ENCODE measurements at places on chromosomes 5 and 9.
A peak's percentile ranks its signal among the peaks of the same experiment; 100 is the strongest.

DNA sequence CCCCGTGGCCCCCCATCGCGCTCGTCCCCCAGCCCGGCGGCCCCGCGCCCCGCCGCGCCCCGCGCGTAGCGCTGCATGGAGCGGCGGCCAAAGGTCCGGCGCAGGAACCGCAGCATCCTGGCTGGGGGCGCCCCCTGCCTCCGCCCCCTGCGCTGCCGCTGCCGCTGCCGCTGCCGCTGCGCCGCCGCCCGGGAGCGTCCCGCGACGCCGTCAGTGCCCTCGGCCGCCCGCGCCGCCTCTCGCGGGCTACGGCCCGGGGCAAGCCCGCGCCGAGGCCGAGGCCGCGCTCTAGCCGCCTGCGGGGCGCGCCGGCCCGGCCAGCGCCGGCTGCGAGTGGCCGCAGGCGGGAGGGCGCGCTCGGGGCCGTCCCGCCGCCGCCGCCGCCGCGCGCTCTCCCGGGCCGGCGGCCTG, 523 bp downstream of the EPB41L4B start:
- H3K27ac ChIP-seq, result no peak overlapping the region
- DNase-seq, result no peak
- peaks cover 47% of the 10 kb centered on the region for H3K27me3 ChIP-seq
- no peak overlapping the region for H3K4me3 ChIP-seq

DNA sequence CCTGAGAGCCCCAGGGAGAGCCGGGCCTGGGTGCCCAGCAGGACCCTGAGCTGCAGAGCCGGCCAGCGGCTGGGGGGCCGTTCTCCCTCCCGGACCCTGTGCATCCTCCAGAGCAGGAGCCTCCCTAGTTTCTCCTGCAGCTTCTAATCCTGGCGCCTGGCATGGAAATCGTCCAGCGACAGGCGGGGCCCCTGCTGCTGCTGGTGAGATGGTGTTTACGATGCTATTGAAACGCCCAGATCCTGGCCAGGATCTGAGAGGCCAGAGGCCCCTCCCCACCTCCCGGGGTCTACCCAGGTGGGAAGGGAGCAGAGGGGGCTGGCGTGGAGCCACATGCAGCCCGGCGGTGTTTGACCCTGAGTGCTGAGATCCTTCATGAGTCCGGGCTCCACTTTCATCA, 38.2 kb upstream of the CEP72 start:
- no peaks in the 10 kb centered on the region for H3K36me3 ChIP-seq
- no peak overlapping the region for H3K4me3 ChIP-seq
- no peak for DNase-seq
- H3K27me3 ChIP-seq, result peaks cover 23% of the 10 kb centered on the region

DNA sequence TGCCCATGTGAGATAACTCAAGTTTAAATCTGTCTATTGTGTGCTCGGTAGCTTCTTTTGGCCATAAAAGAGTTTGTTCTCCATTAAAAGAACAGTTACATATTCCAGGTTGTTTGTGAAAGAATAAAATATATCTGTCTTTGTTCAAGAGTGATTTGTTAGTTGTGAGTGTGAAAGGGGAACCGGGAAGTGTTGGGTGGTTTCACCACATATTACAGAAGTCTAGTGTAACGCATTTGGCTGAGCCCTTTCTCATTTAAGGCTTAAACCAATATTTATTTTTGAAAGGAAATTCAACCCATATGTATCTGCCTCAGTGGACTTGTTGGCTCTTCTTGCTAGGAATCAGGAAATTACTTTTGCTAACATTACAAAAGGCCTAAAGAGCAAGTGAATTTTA, 54.1 kb upstream of the DMRTA1 start:
- peak overlapping the region; percentile 56 for H3K27ac ChIP-seq
- H3K36me3 ChIP-seq, result peaks cover 2% of the 10 kb centered on the region
- peaks cover 26% of the 10 kb centered on the region for H3K4me1 ChIP-seq
- H3K4me3 ChIP-seq, result no peak overlapping the region

DNA sequence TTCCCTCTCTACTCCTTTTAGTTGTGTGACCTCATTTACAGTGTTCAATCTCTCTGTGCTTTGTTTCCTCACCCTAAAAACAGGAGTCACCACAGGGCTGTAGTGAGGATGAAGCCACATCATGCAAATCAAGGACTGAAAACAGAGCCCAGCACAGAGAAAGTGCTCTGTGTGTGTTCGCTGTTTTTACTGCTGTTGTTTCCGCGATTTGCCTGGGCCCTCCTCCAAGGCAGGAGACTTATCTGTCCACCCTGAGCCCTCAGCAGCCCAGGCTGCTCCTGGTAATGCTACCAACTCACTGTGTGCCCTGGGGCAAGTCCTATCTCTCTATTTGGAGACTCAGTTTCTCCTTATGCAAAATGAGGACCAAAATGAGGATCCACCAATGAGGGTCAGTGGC, 87.2 kb upstream of the NEURL1B start:
- no peak overlapping the region for H3K4me3 ChIP-seq
- no peak for DNase-seq
- no peak overlapping the region for H3K27ac ChIP-seq
- H3K27me3 ChIP-seq, result peaks cover 58% of the 10 kb centered on the region

DNA sequence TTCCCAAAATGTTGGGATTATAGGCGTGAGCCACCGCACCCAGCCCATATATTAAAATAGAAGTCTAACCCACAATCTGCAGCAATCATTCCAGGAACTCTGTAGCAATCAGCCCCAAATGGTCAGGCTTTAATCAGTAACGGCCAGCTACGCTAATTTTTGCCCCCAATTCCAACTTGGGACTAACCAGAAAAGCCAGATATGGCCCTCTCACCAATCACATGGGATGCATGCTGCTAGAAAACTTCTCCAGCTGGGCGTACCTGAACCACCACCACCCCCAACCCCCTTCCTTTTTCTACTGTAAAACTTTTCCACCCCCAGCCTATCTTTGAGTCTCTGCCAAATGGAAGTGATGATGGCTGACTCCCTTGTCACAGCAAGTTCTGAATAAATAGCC, 4.1 kb downstream of the SUSD1 start:
- H3K27ac ChIP-seq, result peak overlapping the region; percentile 40
- peaks cover 9% of the 10 kb centered on the region for H3K36me3 ChIP-seq
- H3K27me3 ChIP-seq, result peaks cover 4% of the 10 kb centered on the region
- H3K4me3 ChIP-seq, result no peak overlapping the region

GRCh38 chr9:107700847-107701246, 211.3 kb upstream of the KLF4 start:
- H3K36me3 ChIP-seq, result no peaks in the 10 kb centered on the region
- DNase-seq, result no peak
- H3K27me3 ChIP-seq, result peaks cover 84% of the 10 kb centered on the region
- H3K4me3 ChIP-seq, result no peak overlapping the region
- H3K27ac ChIP-seq, result no peak overlapping the region

DNA sequence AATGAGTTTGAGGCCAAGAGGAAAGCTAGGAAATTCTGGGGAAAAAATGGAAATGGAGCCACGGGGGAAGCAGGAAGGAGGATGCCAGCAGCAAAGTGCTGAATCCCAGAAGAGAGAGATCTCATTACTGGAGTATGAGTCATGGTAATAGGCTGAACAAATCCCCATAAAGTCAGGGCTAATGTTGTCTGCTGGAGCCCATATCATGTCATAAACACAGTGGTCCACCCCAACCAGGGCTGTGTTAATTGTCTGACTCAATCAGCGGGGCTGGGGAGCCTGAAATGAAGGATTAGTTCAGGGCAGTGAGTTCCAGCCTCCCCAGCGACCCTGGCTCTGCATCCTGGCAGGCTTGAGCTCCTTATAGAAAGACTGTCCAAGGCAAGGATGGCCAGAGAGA, 68.8 kb downstream of the TLR4 start:
- H3K4me3 ChIP-seq, result no peak overlapping the region
- H3K4me1 ChIP-seq, result no peaks in the 10 kb centered on the region
- no peak for DNase-seq

DNA sequence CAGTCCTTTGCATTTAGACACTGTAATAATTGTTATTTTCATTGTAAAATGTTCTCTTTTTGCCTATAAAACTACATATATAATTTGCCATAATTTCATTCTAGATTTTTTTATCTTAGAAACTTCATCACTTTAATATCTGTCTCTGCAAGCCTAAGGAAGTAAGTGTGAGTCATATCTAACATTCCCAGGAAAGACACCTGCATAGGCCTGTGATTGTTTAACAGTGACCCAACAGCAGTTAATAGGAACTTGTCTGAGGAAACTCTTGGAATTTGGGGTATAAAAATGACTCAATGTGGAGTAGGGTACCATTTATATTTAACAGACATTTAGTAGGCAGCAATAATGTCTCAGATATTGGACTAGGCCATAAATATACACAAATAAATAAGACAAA, 229.2 kb upstream of the FAM174A start:
- H3K4me3 ChIP-seq, result no peak overlapping the region
- DNase-seq, result no peak
- H3K36me3 ChIP-seq, result no peaks in the 10 kb centered on the region
- no peaks in the 10 kb centered on the region for H3K27me3 ChIP-seq
- peaks cover 2% of the 10 kb centered on the region for H3K4me1 ChIP-seq

DNA sequence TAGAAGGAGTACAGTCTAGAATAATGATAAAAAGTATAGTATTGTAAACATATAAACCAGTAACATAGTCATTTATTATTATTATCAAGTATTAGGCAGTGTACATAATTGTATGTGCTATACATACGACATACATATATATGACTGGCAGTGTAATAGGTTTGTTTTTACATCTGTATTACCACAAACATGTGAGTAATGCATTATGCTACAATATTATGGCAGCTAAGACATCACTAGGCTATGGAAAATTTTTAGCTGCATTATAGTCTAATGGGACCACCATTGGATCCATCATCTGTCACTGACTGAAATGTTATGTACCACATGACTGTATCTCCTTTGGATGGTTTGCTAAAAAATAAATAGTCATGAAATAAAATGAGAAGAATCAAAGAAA, 530.0 kb downstream of the PRR16 start:
- H3K4me1 ChIP-seq, result no peaks in the 10 kb centered on the region
- no peak overlapping the region for H3K27ac ChIP-seq
- no peak for DNase-seq
- no peaks in the 10 kb centered on the region for H3K27me3 ChIP-seq
- no peak overlapping the region for H3K4me3 ChIP-seq
